Lower lobe of right lung (tissue), 2 donors: ENCODE measurements at places on chromosomes 5 and 9. TPM values are rescaled to one million over a fixed set of nuclear protein-coding genes. Genes with fewer than 3 reads are reported as not detected.
A peak's percentile ranks its signal among the peaks of the same experiment; 100 is the strongest.

DNA sequence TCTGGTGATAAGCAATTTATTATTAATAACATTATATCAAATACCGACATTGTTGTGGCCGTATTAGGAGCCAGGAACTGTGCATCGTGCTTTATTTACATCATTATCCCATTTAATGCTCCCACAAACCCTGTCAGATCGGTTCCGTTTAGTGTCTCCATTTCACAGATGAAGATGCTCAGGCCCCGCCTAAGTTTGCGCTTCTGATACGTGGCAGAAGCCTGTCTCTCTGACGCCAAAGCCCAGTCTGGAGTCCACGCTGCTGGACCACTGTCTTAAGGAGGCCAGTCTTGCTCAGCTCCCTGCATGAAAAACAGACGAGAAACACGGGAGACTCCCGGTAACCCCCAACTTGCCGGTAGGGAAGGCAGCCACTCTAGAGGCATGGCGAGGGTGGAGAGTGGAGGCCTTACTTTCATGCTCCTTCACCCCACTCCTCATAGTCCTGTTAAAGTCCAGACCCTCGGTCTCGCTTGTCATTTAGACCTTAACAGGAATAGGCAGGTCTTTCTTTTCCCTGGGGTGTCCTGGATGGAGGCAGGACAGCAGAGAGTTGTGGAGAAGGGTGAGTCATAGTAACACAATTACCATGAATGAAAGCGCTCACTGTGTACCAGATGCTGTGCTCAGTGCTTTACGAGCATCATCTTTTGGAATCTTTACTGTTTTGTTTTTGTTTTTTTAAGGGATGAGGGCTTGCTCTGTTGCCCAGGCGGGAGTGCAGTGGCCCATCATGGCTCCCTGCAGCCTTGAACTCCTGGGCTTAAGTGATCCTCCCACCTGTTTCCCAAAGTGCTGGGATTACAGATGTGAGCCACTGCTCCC, 872 bp downstream of the TXNDC15 start:
- H3K36me3 ChIP-seq, result no peaks in the 10 kb centered on the region
- H3K27ac ChIP-seq, result peak overlapping the region; percentile 98
- H3K4me1 ChIP-seq, result peaks cover 33% of the 10 kb centered on the region
- H3K4me3 ChIP-seq, result peak overlapping the region; percentile 97
- DNase-seq, result peak; percentile 61

DNA sequence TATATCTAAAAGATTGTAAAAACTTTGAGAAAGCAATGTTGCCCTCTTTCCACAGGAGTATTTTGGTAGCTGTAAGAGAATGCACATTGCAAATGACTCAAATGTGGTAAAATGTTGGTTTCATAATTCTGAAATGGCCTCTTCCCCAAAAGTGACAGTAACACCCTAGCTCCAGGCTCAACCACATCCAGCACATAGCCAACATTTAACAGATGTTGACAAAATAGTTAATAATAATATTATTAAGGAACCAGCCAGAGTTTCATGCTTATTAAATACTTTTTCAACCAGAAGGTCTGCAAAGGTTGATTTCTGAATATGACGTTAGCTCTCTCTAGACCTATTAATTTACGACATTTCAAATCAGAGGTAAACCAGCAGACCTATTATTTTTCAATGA, 1.3 kb downstream of the ANXA1 start:
- H3K4me1 ChIP-seq, result peaks cover 78% of the 10 kb centered on the region
- H3K27me3 ChIP-seq, result no peaks in the 10 kb centered on the region
- H3K27ac ChIP-seq, result peak overlapping the region; percentile 89
- H3K4me3 ChIP-seq, result peak overlapping the region; percentile 53

GRCh38 chr5:131221888-131222287, 42.0 kb upstream of the CDC42SE2 start:
- H3K4me3 ChIP-seq, result no peak overlapping the region
- H3K27me3 ChIP-seq, result no peaks in the 10 kb centered on the region
- no peaks in the 10 kb centered on the region for H3K4me1 ChIP-seq
- DNase-seq, result no peak

DNA sequence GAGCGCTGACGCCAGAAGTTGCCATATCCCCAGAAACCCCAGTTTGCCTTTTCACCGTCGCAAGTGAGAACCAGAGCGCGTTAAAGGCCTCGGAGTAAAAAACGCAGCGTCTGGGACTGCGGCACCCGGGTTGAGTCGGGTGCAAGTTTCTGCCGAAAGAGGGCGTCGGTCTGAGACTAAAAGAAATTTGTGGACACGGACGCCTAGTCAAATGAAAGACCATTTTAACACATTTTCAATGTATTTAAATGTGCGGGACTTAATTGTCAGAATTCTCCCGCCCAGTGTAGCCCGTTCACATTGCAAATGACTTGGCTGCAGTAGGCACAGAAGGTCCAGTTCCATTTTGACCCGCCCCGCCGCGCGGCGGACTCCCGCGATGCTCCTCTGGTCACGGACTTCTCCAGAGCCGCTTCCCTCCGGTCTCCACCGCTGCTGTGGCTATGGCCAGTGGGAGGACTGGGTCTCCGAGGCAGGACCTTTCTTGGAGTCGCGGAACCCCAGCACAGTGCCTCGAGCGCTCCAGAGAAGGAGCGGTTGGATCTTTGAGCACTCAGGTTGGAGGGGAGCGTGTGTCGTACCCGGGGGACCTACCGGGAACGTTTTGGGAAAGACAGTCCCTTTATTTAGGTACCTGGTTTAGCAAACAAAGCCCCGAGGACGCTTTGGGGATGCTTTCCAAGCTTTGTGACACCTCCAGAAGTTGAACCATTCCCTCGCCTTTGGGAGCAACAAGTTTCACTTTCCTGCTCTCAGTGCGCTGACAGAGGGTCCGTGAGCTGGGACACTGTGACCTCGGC, 1.2 kb upstream of the NPR3 start:
- H3K4me3 ChIP-seq, result peak overlapping the region; percentile 74
- DNase-seq, result peak; percentile 70
- peaks cover 35% of the 10 kb centered on the region for H3K4me1 ChIP-seq
- H3K27ac ChIP-seq, result peak overlapping the region; percentile 66
- H3K27me3 ChIP-seq, result peaks cover 36% of the 10 kb centered on the region
- no peaks in the 10 kb centered on the region for H3K36me3 ChIP-seq

DNA sequence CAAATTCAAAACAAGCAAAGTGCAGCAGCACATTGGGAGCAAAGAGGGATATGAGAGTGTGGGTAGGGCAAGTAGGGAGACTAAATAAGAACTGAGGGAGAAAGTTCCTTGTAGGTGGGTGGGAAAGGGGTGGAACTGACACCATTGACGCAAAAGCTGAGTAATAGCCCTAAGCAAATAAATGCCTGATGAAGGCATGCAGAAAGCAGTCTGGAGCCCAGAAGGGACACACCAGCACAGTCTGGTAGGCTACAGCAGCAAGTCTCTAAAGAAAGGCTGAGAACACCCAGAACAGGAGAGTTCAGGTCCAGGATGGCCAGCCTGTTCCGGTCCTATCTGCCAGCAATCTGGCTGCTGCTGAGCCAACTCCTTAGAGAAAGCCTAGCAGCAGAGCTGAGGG, at the start of gene INSL4:
TSS of gene INSL4 (plus strand) at position 208 of the 400 bp plus-strand sequence. CDS start at position 313, 105 bp downstream.
- no peak within 1 kb of the TSS for H3K27ac ChIP-seq
- DNase-seq, result no peak
- no peaks in the 10 kb centered on the region for H3K4me1 ChIP-seq
- no peaks in the 10 kb centered on the region for H3K27me3 ChIP-seq

DNA sequence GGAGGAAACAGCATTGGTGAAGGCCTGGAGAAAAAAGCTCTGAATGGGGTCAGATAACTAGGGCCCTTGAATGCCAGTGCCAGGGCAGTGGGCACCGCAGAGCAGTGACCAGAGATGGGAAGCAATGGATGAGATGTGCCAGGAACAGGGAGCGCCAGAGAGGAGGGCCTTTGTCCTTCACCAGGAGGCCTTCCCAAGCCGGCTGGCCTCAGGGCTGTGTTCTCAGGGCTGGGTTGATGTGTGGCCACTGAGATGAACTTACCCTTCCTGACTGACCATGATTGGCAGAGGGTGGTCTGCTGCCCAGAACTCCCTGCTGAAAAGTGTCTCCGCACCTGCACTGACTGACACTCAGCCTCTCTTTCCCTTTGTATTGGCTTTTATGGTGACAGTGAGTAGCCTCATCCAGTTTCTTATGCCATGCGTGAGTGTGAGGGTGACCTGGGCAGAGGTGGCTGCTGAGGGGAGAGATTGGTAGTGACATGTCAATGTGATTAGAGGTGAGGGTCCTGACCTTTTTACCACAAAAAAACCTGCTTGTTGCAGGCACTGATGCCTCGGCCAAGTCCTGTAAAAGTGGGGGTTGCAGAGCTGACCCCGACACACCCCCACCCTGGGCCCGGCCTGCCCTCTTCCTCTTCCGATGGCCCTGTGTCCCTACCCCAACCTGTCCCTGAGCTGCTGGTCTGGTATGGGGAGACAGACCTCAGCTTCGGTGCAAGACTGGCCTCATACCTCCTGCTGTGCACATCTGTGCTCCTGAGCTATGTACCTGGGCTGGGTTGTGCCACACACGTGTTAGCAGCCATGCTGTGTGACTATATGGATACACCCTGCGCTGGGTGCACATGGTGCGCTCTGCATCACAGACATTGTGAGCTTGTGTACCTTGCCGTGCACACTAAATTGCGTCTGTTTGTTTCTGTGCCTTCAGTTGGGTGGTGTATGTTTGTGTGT, 57.1 kb upstream of the PSD2 start:
- H3K4me1 ChIP-seq, result no peaks in the 10 kb centered on the region
- no peak overlapping the region for H3K27ac ChIP-seq
- no peak overlapping the region for H3K4me3 ChIP-seq
- H3K36me3 ChIP-seq, result no peaks in the 10 kb centered on the region
- DNase-seq, result no peak
- no peaks in the 10 kb centered on the region for H3K27me3 ChIP-seq

DNA sequence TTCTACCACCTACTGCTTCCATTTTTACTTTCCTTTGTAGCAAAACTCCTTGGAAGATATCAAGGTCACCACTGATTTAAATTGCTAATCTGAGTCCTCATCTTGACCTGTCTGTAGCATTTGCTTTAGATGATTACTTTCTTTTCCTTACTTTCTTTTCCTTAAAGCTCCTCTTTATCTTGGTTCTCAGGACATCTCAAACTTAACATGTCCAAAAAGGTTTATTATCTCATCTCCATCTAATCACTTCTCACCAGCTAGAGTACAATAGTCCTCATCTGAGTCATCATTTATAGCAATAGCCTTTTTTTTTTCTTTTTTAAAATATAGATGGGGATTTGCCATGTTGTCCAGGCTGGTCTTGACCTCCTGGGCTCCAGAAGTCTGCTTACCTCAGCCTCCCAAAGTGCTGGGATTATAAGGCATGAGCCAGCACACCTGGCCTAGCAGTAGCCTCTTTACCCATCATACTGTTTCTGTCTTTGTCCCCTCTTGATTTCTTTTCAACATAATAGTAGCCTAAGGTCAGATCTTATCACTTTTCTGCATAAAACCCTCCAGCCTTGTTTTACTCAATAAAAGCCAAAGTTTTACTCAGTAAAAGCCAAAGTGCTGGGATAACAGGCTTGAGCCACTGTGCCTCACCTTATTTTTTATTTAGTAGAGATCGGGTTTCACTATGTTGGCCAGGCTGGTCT, 32.9 kb upstream of the GPR21 start:
- DNase-seq, result no peak
- no peaks in the 10 kb centered on the region for H3K27me3 ChIP-seq
- H3K27ac ChIP-seq, result no peak overlapping the region

- no peaks in the 10 kb centered on the region for H3K27me3 ChIP-seq
- DNase-seq, result no peak
- no peaks in the 10 kb centered on the region for H3K4me1 ChIP-seq
- H3K36me3 ChIP-seq, result no peaks in the 10 kb centered on the region
Observed at GRCh38 chr9:126211441-126212074, 115.1 kb upstream of the MVB12B start.

- no peak for DNase-seq
- H3K27me3 ChIP-seq, result no peaks in the 10 kb centered on the region
- H3K36me3 ChIP-seq, result peaks cover 35% of the 10 kb centered on the region
- no peak overlapping the region for H3K27ac ChIP-seq
- H3K4me1 ChIP-seq, result peaks cover 24% of the 10 kb centered on the region
- no peak overlapping the region for H3K4me3 ChIP-seq
Observed at GRCh38 chr9:100101608-100102007, 2.6 kb downstream of the INVS start.

Gene CLIC3
- 49.3 TPM for total RNA-seq

Gene FOXD4L5
- total RNA-seq, result 0.38 TPM

Gene CDO1
- 12.8 TPM for total RNA-seq

Gene REEP5
- 96.4 TPM for total RNA-seq

Gene IL3
- total RNA-seq, result not detected

Gene CDKN2B-AS1
- 2.4 TPM for total RNA-seq

Gene LPAR1
- total RNA-seq, result 23.2 TPM

Gene CERCAM
- 11.2 TPM for total RNA-seq

Gene RANBP3L
- 2.8 TPM for total RNA-seq
